Astrocyte (in vitro differentiated cells and primary cell): ENCODE measurements at places on chromosomes 4 and X. TPM values are rescaled to one million over a fixed set of nuclear protein-coding genes. Genes with fewer than 3 reads are reported as not detected.

- no peak for DNase-seq
- H3K27me3 ChIP-seq: no peaks in the 10 kb centered on the region
- H3K36me3 ChIP-seq: peaks cover 5% of the 10 kb centered on the region
- peak overlapping the region; percentile 61 for H3K4me3 ChIP-seq
- H3K27ac ChIP-seq: peak overlapping the region; percentile 80
These were observed 736 bp downstream of the IDS start for GRCh38 chrX:149504226-149504914.

- DNase-seq: no peak
- H3K4me3 ChIP-seq: no peak overlapping the region
- no peaks in the 10 kb centered on the region for H3K4me1 ChIP-seq
- no peak overlapping the region for H3K27ac ChIP-seq
These were observed 223.0 kb downstream of the MID1 start for GRCh38 chrX:10397349-10397748.

GRCh38 chrX:19882066-19882775 is 5.2 kb downstream of the SH3KBP1 start:
- H3K4me1 ChIP-seq: peaks cover 2% of the 10 kb centered on the region
- no peaks in the 10 kb centered on the region for H3K27me3 ChIP-seq
- DNase-seq: no peak
- no peaks in the 10 kb centered on the region for H3K36me3 ChIP-seq

The MGAT4D gene
- total RNA-seq: not detected in 2 replicates

DNA sequence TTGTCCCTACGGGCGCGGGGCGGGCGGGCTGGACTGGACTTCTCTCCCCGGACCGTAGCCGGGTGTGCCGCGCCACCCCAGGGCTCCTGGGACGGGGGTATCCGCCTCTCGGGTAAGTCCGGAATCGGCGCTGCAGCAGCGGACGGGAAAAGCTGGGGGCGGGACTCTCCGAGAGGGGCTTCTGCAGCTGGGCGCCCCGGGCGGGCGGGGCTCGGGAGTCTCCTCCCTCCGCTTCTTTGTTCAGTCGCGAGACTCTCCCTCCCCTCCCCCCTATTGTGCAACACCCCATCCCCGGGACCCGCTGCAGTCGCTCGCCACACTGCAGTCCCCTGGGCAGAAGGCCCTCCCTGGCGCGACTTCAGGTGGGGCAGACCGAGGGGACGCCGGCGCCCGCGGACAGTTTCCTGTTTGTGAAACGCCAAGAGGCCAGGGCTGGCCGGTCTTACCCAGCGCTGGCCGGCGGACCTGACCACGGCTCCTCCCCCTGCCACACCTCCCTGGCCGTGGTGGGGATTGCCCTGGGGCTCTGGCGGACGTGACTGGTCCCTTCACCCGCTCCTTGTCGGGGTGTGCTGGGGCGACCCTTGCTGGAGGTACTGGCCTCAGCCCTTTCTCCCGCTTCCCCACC is 966 bp downstream of the CCNG2 start:
- peak overlapping the region; percentile 84 for H3K4me3 ChIP-seq
- peak; percentile 74 for DNase-seq
- peaks cover 6% of the 10 kb centered on the region for H3K4me1 ChIP-seq
- peaks cover 21% of the 10 kb centered on the region for H3K36me3 ChIP-seq
- peak overlapping the region; percentile 98 for H3K27ac ChIP-seq
- no peaks in the 10 kb centered on the region for H3K27me3 ChIP-seq

DNA sequence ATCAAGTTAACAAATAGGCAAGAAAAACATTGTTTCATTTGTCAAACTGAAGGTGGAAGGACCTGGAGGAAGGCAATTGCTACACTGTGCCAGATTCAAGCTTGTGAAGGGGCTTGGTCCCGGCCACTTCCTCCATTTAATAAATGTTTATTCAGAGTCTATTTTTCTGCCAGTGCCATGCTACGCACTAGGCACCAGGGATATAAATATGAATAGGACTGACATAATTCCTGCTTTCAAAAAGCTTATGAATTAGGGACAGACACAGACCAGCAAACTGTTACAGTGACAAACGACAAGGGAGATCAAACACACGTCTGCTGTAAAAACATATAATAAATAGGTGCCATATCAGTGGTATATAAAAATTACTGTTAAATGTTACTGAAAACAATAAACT is 571 bp downstream of the TLR6 start:
- no peak for DNase-seq
- H3K36me3 ChIP-seq: no peaks in the 10 kb centered on the region
- no peaks in the 10 kb centered on the region for H3K27me3 ChIP-seq
- H3K27ac ChIP-seq: no peak overlapping the region

- no peaks in the 10 kb centered on the region for H3K4me1 ChIP-seq
- no peak for DNase-seq
- no peaks in the 10 kb centered on the region for H3K36me3 ChIP-seq
- no peak overlapping the region for H3K4me3 ChIP-seq
- H3K27me3 ChIP-seq: no peaks in the 10 kb centered on the region
These were observed 772.0 kb downstream of the TRIML1 start for GRCh38 chr4:188911199-188911598.

DNA sequence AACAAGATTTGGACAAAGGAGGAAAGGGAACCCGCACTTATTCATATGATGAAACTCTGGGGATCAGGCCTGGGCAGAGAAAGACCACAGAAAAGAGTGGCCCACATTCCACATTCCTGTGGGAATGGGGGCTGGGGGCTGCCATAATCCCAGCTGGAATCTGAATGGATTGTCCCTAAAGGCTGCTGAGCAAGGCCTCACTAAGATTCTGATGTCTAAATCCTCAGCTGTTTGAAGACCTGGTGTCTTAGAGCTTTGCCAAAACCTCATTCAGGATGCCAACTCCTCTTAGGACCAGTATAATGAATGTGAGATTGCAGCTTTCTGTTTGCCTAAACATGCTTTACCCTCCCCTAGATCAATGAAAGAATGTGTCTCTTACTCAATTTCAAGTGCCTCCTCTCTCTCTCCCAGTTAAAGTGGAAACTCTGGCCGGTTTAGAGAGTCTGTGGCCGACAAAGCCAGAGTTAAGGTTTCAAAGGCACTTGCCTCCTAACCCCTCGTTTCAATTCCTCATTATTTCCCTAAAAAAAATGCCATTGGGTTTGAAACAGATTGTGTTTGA is 33.3 kb upstream of the GPC4 start:
- no peaks in the 10 kb centered on the region for H3K36me3 ChIP-seq
- no peak overlapping the region for H3K27ac ChIP-seq
- no peaks in the 10 kb centered on the region for H3K27me3 ChIP-seq
- H3K4me3 ChIP-seq: no peak overlapping the region

- H3K4me3 ChIP-seq: no peak overlapping the region
- peak; percentile 50 for DNase-seq
- H3K36me3 ChIP-seq: no peaks in the 10 kb centered on the region
- H3K27ac ChIP-seq: no peak overlapping the region
These were observed 163.0 kb upstream of the NAP1L5 start for GRCh38 chr4:88860586-88860985.

- H3K27me3 ChIP-seq: no peaks in the 10 kb centered on the region
- H3K36me3 ChIP-seq: no peaks in the 10 kb centered on the region
- DNase-seq: no peak
- H3K27ac ChIP-seq: no peak overlapping the region
- H3K4me3 ChIP-seq: no peak overlapping the region
These were observed 29.1 kb upstream of the ARSD start for GRCh38 chrX:2958199-2958598.

- no peaks in the 10 kb centered on the region for H3K27me3 ChIP-seq
- no peak overlapping the region for H3K4me3 ChIP-seq
- H3K36me3 ChIP-seq: no peaks in the 10 kb centered on the region
- no peak overlapping the region for H3K27ac ChIP-seq
- H3K4me1 ChIP-seq: no peaks in the 10 kb centered on the region
- no peak for DNase-seq
These were observed 20.8 kb downstream of the GUCY1A1 start for GRCh38 chr4:155687380-155687982.

DNA sequence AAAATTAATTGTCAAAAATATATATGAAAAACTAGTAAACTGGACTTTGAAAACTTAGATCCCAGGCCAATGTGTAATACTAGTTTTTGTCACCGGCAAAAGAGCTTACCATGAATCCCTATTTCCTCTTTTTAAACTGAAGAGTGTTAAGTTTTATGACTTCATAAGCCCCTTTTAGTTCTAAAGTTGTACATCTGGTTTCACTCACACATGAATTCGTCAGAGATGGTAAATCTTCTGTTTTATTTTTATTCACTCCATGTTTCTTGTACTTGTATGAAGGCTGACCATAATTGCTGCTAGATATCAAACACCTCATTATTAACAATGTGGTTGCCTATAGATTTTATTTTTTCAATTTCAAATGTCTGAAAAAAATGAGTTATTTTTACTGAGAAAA is 827.9 kb downstream of the PCDH7 start:
- no peaks in the 10 kb centered on the region for H3K36me3 ChIP-seq
- H3K4me1 ChIP-seq: no peaks in the 10 kb centered on the region
- H3K27me3 ChIP-seq: no peaks in the 10 kb centered on the region
- no peak overlapping the region for H3K27ac ChIP-seq
- no peak overlapping the region for H3K4me3 ChIP-seq
- no peak for DNase-seq

The ARHGEF9 gene
- 44.8 and 46.0 TPM in 2 replicates for total RNA-seq

GRCh38 chr4:73213916-73214653 is 44.5 kb downstream of the ANKRD17 start:
- H3K36me3 ChIP-seq: no peaks in the 10 kb centered on the region
- DNase-seq: peak; percentile 49
- peaks cover 5% of the 10 kb centered on the region for H3K4me1 ChIP-seq
- H3K27me3 ChIP-seq: no peaks in the 10 kb centered on the region

DNA sequence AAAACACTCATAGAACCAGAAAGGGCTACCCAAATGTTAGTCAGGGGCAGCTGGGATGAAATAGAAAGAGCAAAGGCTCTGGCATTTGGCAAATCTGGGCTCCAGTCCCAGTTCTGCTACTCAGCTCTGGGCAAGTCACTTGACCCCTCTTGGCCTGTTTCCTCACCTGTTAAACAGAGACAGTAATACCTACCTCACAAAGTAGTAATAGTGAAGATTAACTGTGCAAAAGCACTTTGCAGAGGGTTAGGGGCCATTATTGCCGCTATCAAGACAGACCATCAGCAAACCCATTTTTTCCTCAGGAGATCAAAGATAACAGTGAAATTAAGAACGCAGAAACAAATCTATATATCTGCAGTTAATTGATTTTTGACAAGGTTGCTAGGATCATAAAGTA is 20.6 kb downstream of the ZBTB33 start:
- H3K36me3 ChIP-seq: no peaks in the 10 kb centered on the region
- DNase-seq: no peak
- no peak overlapping the region for H3K27ac ChIP-seq
- no peaks in the 10 kb centered on the region for H3K4me1 ChIP-seq
- no peak overlapping the region for H3K4me3 ChIP-seq

- no peak for DNase-seq
- H3K4me3 ChIP-seq: no peak overlapping the region
- no peaks in the 10 kb centered on the region for H3K36me3 ChIP-seq
- no peaks in the 10 kb centered on the region for H3K4me1 ChIP-seq
- no peak overlapping the region for H3K27ac ChIP-seq
These were observed 436.9 kb downstream of the NLGN4X start for GRCh38 chrX:5791721-5792120.

DNA sequence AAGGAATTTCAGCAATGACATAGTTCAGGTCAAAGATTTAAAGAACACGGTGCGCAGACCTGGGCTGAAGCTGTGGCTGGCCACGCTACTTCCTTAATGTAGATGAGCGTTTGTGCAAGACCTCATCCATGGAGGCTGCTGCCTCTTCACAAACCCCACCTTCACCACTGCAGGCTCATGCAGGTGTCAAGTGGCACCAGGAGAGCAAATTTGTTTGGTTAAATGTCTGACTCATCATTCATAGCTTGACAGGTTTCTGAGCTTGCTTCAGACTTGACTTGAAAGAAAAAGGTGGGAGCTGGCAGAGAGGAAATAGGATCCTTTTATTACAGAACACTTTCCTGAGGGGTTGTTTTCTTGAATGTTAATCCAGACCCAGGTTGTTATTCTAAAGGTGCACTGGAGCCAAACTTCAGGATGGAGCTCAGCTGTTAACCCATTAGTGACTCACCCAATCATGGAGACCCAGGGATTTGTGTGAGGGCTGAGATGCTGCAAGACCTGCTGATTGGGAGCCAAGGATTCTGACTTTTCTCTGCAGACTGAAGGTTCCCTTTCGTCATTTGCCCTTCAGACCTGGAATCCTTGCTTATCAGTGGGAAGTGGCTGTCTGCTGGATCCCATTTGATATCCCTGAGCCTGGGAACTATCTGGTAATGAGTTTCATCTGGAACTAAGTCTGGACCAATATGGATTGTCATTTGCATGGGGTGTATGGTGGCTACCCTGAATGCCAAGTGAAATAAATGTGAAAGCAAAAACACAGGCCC is 315.3 kb downstream of the PTTG2 start:
- H3K36me3 ChIP-seq: no peaks in the 10 kb centered on the region
- no peaks in the 10 kb centered on the region for H3K4me1 ChIP-seq
- H3K27me3 ChIP-seq: peaks cover 4% of the 10 kb centered on the region

GRCh38 chr4:176479767-176480166 is 160.0 kb downstream of the SPCS3 start:
- DNase-seq: no peak
- H3K4me1 ChIP-seq: no peaks in the 10 kb centered on the region
- no peaks in the 10 kb centered on the region for H3K27me3 ChIP-seq
- no peak overlapping the region for H3K27ac ChIP-seq

DNA sequence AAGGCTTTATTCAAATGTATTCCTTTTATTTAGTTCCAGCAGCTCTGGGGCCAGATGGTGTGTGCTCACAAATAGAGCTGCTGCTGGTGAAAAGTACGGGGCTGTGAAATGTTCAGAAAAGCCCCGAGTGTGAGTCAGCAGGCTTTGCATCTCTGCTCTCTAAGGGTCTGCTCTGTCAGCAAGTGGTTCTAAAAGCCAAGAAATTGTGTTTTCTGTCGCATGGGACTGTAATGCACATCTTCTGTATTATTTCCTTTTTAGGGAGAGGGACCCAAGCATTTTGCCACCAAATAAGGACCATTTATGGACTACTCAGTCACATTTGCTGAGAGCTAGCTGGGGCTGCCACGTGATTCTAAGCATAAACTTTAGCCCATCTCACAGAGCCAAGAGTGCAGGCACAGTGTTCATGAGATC is 82.9 kb upstream of the NHS start:
- H3K4me3 ChIP-seq: no peak overlapping the region
- H3K4me1 ChIP-seq: no peaks in the 10 kb centered on the region
- H3K27ac ChIP-seq: no peak overlapping the region
- H3K36me3 ChIP-seq: no peaks in the 10 kb centered on the region
- peak; percentile 14 for DNase-seq
- no peaks in the 10 kb centered on the region for H3K27me3 ChIP-seq

- H3K4me3 ChIP-seq: no peak overlapping the region
- H3K27ac ChIP-seq: no peak overlapping the region
- no peak for DNase-seq
- peaks cover 4% of the 10 kb centered on the region for H3K27me3 ChIP-seq
These were observed 3.9 kb downstream of the LOC101059915 start for GRCh38 chrX:71671043-71671780.

The MAGEB17 gene
- not detected in 2 replicates for total RNA-seq

DNA sequence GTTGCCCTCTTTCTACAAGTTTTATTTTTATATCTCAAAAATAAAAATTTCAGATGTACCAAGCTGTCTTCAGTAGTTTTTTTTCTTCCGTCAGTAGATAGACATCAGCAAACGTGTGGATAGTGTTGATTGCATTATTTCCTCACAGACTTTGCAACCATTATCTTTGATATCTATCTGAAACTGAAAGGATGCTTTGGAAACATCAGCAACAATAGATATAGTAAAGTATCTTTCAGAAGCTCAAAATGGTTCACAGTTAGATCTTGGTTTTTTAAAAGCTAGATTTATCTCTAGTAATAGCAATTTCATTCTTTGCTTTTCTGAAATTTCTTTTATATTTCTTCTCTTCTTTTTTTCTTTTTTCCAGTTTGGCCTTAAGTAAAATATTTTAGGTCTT is 246.9 kb upstream of the PCDH7 start:
- H3K4me3 ChIP-seq: no peak overlapping the region
- H3K27ac ChIP-seq: no peak overlapping the region
- DNase-seq: no peak
- H3K36me3 ChIP-seq: no peaks in the 10 kb centered on the region

The RENBP gene
- total RNA-seq: 1.7 and 2.2 TPM in 2 replicates
